Right ventricle myocardium inferior (tissue), 1 donor: ENCODE measurements at places on chromosomes 2 and 18.
A peak's percentile ranks its signal among the peaks of the same experiment; 100 is the strongest.

DNA sequence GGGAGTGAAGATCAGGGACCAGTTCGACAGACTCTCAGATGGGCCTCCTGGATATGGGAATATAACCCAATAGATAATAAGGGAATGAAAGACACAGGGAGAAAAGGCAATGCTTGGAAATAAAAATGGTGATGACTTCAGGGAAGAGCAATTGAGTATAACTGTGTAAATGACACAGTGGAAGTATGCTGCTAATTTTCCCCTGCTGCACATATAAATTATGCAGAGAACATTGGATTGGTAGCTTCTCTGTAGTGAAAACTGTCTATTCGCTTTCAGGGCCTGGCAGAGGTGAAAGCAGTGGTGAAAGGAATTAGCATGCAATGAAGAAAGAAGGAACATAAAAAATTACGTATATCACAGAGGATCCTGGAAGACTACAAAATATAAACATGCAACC is 398.2 kb upstream of the CDH2 start:
- no peak for DNase-seq

- DNase-seq, result peak; percentile 77
These were observed 722 bp downstream of the APOB start for GRCh38 chr2:21042958-21043743.

GRCh38 chr18:48771641-48772375 is 179.0 kb downstream of the SMAD7 start:
- no peak for DNase-seq

GRCh38 chr2:36453652-36454051 is 98.1 kb downstream of the CRIM1 start:
- no peak for DNase-seq
